Activated CD4-positive, alpha-beta T cell treated with anti-CD3 and anti-CD28 coated beads for 4 hours (primary cell): ENCODE measurements at places on chromosomes 16 and 17.
A peak's percentile ranks its signal among the peaks of the same experiment; 100 is the strongest.

GRCh38 chr16:23597003-23597756 lies 1.1 kb upstream of the NDUFAB1 start:
- DNase-seq, result peak; percentile 15

DNA sequence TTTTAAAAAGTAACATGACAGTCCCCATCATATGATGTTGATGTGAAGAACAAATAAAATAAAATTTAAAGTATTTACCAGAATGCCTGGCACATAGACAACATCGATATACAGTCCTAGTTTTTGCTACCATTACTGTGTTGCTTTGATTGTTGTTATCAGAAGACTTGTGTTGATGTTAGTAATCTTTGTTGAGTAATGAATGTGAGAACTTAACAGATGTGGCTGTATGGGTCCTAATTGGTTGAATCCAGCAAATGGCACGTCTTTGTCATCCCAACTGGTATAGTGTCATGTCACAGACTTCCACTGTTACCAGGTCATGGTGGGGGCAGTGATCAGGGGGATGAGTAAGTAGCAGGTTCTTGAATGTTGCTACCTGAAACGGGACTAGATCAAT lies 1151.4 kb upstream of the CDH8 start:
- DNase-seq, result no peak

DNA sequence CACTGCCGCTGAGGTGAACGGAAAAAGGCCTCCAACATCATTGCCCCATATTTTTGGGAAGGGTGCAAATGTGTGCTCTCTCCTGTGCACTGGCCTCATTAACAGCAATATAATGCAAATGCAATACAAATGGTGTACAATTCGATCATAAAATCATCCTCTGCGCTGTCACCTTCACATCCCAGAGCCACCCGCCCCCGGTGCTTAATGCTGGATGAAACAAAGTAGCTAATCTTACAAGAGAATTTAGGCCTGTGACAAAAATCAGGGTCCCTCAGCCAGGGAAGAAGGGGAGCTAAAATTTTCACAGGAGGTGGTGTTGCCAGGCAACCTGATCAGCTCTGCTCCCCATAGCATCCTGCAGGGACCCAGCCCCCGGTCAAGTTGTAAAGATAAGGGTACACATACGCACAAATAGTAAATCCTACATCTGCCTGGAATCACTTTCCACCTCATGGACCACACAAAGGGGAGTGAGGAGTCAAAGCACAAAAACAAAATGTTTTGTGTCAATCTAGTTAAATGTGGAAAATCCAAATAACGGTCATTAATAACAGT lies 3.0 kb downstream of the TBC1D16 start:
- no peak for DNase-seq

DNA sequence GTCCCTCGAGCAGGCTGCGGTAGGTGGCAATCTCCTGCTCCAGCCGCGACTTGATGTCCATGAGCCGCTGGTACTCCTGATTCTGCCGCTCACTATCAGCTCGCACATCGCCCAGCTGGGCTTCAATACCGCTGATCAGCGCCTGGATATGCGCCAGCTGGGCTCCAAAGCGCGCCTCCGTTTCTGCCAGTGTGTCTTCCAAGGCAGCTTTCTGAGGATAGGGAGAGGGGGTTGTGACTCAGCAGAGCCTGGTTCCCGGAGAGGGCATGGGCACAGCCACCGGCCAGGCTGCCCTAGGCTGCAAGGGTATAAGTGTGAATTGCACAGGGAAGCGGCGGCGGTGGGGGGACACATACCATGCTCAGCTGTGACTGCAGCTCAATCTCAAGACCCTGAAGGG lies 4.3 kb downstream of the KRT19 start:
- DNase-seq, result no peak

GRCh38 chr16:17606460-17606859 lies 135.7 kb upstream of the XYLT1 start:
- no peak for DNase-seq

DNA sequence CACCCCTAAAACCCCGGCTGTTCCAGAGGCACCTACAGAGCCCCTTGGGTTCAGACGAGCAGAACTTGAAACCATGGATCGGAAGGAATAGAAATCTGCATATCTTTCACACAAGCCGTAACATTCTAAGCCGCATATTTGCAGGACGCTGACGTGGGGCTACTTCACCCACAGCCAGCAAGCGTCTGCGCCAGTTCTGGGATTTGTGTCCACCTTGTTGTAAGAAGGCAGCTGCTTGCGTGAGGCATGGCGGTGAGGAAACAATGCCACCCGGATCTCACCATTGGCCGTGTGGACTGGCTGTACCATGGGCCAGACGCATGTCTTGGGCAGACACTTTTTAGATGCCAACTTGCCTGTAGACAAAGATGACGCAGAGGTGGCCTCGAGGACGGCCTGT lies 34.5 kb downstream of the TNFRSF13B start:
- no peak for DNase-seq

DNA sequence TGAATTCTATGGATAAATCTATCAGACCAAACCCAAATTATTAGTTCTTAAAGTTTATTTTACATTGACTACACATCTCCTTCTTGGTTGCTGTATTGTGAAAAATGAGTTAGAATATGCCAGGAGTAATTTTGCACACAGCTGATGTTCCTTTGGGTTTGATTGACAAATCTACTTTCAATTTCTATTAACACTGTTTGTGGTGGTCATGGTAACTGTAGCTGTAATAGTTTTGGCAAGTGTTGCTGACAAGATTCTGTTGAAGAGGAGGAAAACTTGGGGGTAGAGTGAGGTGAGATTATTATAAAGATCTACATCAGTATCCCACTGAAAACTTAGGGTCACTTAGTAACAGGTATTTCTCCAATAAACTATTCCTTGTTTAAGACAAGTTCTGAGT lies 30.3 kb downstream of the MRTFB start:
- DNase-seq, result no peak

- DNase-seq, result no peak
Measured at GRCh38 chr16:23223368-23223767, 40.8 kb downstream of the SCNN1G start.

DNA sequence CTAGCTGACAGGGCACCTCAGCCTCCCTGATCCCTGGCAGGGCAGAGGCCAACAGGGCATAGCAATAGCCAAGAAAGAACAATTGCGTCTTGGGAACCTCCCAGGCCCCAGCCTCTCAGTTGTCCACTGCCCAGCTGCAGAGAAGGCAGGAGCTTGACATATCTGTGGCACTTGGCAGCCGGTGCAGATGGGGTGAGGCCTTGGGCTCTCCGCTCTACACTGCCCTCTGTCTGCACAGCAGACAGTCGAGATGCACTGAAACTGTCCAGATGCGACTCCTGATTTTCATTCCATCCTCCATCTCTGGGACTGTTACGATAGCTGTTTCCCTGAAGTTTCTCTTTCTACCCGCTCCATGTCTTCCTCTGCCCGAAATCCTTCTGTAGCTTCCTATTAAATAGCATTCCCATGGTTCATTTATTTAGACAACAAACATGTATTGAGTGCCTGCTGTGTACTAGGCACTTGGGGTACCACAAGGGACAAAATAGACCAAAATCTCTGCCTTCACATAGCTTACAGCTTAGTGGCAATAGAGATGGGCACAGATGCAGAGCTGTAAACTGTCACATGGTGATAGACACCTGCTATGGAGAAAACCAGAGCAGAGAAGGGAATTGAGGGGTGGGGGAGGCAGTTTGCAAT lies 3.3 kb downstream of the POLR3E start:
- DNase-seq, result peak; percentile 38

DNA sequence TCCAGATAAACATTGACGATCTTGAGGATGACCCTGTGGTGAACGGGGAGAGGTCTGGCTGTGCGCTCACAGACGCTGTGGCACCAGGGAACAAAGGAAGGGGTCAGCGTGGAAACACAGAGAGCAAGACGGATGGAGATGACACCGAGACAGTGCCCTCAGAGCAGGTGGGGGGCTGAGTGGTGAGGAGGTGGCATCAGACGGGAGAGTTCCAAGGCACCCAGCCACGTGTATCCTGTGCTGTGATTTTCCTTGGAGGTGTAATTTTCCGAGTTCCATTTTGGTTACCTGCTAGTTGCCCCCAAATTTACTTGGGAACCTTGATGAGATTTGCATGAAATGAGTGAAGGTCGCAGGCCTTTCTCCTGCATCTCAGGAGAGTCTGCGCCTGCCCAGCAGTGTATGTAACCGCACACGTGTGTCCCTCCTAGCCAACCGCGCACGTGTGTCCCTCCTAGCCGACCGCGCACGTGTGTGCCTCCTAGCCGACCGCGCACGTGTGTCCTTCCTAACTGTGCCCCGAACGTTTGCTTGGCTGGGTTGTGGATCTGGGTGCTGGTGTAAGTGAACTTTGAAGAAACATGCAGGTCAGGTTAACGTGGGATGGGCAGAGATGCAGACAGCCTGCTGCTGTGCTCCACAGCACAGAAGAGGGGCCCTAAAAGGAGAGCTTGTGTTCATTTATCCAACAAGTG lies 10.1 kb downstream of the TCF25 start:
- no peak for DNase-seq

DNA sequence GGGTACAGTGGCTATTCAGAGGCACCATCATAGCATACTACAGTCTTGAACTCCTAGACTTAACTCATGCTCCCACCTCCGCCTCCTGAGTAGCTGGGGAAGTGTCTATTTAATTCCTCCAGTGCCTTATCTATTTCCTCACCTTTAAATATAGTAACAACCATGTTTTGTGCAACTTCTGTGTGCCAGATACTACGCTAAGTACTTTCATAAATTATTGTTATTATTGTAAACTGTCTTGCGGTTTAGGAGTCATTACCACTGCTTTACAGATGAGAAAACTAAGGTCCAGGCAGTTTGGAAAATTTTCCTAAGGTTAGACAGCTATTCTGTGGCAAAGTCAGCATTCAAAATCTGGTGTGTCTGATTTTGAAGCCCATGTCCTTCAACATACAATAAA lies 359.1 kb upstream of the XYLT1 start:
- DNase-seq, result no peak

DNA sequence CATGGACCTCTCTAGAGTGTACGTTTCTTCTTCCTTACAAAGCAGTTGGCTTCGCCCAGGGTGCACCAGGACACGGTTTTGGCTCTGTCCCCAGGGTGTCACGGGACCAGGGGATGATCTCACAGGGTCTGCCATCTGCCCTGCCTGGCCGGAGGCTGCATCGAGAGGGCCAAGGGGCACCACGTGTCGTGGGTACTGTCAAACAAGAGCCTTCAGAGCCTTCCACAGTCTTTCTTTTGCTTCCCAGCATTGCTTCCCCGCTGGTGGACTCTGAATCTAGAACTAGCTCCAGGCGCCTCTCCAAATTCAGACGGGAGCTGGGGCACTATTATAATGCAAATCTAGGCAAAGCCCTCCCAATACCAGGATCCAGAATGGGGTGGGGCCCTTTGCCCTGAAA lies 47.9 kb downstream of the MAPT start:
- DNase-seq, result no peak

- no peak for DNase-seq
Measured at GRCh38 chr17:607361-608147, 107.1 kb downstream of the VPS53 start.
